Activated CD4-positive, alpha-beta T cell treated with anti-CD3 and anti-CD28 coated beads for 24 hours (primary cell): ENCODE measurements at places on chromosomes 6 and 20.

- DNase-seq = no peak
Measured at GRCh38 chr20:60206259-60206658, 248.0 kb downstream of the CDH26 start.

DNA sequence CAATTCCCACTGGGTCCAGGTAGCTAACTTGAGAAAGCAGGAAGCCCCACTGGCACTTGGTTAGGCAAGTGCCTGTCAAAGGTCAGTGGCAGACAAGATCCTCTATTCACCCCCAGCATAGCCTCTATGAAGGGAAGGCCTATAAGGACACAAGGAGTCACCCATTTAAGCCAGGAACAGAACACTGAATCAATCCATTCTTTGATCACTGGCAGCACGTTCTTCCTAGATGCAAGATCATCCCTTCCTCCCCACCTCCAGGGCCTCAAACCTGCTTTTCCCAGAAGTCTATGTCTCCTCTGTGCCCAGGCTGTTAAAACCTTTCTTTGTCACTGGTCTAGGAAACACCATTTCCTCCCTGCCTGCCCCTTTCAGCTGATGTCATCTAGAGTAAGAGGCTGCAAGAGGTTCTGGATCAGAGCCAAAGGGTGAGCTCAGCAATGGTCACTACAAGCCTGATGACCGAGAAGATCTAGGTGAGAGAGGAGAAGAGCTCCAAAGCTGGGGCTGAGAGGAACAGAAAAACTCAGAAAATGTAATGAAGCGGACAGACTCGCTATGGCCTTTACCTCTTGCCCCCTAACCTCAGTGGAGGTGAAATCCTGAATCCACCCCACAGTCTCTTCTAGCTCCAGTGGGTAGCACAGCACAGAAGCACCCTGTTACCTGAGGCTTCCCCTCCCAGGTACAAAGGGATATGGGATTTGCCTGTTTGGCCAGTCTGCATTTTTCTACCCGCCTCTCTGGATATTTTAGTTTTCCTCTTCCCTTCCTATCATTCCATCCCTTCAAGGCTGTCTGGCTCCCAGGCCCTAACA, 1.8 kb downstream of the GTPBP2 start:
- no peak for DNase-seq

- DNase-seq = no peak
Measured at GRCh38 chr6:117976030-117976651, 69.1 kb downstream of the SLC35F1 start.

DNA sequence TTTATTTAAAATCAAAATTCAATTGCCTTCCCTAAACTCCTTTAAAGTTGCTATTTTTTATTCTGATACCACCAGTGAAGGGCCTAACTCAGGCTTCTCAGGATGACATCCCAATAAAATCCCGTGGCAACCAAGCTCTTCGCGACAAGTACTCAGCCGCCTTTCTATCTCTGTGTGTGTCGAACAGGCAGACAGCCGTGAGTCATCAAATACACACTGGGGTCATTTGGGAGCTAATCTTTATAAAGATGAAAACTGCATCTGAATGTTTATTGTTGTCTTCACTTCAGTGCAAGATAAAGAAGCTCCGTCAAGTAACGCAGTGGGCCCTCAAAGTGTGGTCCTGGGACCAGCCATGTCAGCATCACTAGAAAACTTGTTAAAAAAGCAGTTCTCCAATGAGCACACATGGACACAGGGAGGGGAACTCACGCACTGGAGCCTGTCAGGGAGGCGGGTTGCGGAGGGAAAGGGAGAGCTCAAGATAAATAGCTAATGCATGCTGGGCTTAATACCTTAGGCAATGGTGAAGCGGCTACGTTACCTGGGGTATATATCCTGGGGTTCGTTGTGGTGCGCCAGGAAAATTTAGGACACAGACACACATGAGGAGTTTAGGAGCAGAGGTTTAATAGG, 119.3 kb downstream of the RNF144B start:
- no peak for DNase-seq

DNA sequence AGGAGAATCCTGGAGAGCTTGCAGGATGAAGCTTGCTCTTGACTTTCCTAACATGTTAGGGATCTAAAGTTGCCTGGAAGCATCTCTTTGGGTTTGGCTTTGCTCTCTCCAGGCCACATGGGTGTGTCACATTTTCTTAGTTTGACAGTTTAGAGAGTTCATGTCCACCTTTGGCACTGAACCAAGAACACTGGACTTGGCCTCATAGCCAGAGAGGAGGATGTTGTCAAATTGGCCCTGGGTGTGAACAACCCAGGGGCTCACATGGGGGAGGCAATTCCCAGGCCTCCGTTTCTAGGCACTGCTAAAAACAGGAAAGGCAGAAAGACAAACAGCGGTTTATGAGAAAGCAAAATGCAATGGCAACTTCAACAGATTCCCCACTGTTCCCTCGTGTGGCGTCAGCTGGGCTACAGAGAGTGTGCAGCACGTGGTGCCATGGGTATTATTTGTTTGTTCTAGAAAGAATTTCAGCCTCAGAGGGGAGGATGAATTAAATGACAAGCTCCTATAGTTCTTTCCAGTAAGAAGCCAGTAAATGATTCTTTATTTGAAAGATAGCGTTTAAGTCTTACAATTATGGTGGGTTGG, 93.9 kb downstream of the CLIC5 start:
- DNase-seq = no peak

- DNase-seq = no peak
Measured at GRCh38 chr6:160253714-160254113, 4.9 kb downstream of the SLC22A2 start.

DNA sequence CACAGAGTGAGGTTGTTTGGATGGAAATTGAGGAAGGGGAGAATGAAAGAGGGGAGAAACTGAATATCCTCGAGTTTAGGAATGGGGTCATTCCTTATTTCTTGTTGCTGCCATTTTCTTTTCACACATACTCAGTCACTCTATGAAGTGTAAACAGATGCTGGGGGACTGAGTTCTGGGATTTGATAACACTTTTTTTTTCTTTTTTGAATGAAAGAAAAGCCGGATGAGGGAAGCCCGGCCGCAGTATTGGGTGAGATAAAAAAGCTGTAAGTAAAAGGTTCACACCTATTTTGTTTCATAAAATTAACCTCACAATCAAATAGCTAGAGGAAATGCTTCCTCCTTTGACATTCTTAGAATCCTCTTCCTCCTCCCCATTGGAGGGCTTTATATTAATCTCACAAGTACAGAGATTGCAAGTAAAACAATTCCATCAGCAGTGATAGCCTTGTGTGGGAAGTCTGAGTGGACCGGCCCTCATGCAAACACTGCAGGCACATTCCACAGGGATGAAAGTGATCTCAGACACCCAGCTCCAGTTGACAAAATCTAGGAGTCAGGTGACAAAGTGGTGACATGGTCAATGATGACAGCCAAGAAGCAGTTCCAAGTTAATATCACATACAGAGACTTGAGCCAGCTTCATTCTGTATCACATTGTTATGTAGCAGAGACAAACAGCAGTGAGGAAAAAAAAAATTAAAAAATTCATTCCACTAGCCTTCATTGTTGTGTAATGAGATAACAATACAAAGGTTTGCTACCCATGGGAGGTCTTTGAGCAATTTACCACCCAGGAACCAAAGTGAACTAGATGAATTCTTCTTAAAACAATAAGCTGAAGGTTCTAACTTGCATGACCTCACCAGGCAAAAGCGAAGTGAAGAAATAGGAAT, 391.1 kb upstream of the HSF2 start:
- DNase-seq = no peak

GRCh38 chr20:60192326-60192725, 234.1 kb downstream of the CDH26 start:
- no peak for DNase-seq

DNA sequence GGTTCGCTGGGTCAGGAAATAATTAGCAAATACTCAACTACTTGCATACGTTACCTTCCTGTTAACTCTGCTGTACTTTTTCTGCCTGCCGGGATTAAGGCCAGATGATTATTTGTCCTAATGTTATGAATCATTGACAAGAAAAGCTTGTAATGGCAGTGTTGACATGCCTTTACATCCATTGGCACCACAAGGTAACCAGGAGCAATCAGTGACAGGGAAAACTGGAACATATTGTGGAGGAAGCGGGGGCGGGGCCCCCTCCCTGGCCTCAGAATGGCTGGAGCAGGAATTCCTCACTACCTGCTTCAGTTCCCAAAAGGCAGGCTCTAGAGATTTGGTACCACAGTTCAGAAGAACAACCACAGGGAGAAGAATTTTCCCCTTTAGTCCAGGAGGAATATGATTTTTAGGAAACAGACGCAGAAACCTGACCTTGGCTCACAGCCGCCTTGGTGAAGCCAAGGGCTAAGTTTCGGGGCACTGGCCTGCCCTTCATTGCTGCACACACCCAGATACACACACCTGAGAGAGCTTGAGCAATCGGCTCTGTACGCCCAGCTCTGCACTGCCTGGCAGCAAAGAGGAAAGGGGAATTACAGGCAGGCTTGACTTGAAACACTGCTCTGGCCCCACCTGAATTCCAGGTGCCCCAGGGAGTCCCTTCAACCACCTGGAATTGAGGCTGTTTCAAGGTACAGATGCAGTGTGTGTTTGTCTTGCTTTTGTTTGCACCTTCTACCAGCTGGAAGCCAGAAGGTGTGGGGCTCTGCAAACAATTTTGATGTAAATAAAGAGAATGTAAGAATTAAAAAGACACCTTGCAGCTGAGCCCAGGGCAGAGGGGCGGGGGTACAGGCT, 89.8 kb downstream of the MYB start:
- DNase-seq = no peak

DNA sequence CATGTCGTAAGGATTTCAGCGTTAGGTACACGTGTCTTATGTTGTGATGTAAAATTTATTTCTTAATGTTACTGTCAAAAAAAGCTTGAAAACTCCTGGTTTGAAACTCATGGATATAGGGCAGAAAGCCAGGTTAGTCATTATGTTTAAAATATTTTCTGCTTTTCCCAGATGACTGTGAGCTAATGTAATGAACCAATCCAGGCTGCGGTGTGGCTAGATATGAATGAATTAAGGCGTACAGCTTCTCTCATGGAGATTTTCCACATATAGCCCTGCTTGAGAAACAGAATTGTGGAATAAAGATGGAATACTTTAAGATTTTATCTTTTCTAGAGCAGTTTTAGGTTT, 80.3 kb upstream of the STMND1 start:
- DNase-seq = no peak

DNA sequence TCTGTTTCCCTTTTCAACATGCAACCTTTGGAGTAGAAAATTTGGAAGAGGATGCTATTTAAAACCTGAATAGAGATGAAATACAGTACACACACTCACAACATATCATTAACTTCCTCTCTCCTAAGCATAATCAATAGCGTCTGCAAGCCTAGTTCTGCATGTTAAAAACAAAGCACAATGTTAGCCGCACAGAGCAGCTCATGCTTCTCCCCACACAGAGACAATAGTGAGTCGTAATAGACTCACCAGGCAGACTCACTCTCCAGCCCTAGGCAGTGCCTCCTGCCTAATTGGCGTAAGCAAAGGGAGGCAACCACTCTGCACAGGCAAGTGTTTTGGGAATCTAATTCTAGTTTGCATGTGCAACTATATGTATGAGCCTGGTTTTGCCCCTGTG, 45.8 kb upstream of the ARID1B start:
- DNase-seq = no peak

DNA sequence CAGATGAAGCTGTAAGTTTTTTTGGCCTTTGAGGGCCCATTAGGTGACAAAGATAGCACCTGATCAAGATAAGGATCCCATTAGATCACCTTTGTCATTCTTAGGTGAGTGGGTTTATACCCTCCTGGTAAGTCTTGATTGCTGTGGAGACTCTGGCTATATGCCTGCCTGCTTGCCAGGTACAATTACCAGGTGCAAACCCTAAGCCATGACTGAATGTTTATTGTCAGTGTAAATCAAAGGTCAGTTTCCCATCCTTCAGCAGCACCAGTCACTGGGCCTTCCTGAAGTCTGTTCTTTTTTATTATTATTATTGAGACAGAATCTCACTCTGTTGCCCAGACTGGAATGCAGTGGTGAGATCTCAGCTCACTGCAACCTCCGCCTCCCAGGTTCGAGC, 106.4 kb upstream of the FOXO3 start:
- no peak for DNase-seq

GRCh38 chr20:57280221-57280620, 13.8 kb upstream of the BMP7 start:
- DNase-seq = no peak

DNA sequence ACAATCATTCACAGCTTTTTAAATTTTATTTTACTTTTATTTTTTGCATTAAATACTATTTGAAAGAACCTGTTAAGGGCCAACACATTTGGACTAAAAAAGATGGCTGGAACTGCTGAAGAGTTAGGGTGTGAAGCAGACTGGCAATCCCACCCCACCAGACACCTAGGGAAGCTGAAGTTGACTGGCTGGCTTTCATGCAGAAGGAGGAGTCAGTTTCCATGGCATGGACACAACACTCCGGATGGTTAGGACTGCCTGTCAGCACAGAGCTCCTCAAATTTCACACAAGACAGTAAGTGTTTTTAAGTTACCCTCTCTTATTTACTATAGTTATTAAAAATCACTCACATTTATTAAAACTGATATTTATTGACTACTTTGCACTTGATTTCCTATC, at the start of gene ANKRD66:
Gene ANKRD66 (plus strand): TSS at position 238 of the 400 bp plus-strand sequence. CDS start 5,016 bp downstream, outside the sequence.
- no peak for DNase-seq

- no peak for DNase-seq
Measured at GRCh38 chr6:21679761-21680265, 86.3 kb downstream of the SOX4 start.

- no peak for DNase-seq
Measured at GRCh38 chr6:158416883-158417759, 104.9 kb downstream of the TULP4 start.

- DNase-seq = no peak
Measured at GRCh38 chr6:14881398-14881797, 364.5 kb upstream of the JARID2 start.

GRCh38 chr20:37651932-37652331, 41.9 kb upstream of the CTNNBL1 start:
- peak; percentile 8 for DNase-seq

DNA sequence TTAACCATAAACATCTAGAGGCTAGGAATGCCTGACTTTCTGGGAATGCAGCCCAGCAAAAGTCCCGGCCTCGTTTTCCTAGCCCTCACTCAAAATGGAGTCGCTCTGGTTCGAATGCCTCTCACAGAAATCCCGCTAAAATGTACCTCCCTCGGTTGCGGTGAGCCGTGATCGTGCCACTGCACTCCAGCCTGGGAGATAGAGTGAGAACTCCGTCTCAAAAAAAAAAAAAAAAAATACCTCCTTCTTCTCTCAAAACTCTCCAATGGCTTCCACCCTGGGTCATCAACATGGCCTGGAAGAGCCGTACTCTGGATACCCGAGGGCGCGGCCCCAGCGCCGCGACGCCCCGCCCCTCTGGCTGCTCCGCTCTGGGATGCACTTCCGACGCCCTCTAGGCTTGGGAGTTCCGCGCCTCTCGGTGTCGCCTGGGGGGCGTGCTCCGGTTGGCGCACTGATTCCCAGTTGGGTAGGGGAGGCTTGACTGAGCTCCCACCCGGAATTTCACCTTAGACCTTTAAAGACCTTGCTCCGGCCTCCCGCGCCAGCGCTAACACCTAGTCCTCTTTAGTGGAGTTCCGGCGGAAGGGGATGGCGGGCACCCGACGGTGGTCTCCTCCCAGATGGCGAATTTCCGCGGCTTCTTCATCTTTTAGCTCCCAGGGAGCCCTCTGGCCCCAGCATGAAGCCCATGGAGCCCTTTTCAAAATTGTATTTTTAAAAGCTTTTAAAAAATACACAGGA, 12.3 kb downstream of the HMGN4 start:
- peak; percentile 47 for DNase-seq

GRCh38 chr6:35139924-35140638, 1.1 kb downstream of the TCP11 start:
- DNase-seq = peak; percentile 32

- no peak for DNase-seq
Measured at GRCh38 chr6:4858194-4859015, 82.2 kb downstream of the CDYL start.

GRCh38 chr6:85944776-85945175, 302.1 kb upstream of the SYNCRIP start:
- DNase-seq = no peak
